ENCODE measurements at places on chromosomes 2 and 18.

DNA sequence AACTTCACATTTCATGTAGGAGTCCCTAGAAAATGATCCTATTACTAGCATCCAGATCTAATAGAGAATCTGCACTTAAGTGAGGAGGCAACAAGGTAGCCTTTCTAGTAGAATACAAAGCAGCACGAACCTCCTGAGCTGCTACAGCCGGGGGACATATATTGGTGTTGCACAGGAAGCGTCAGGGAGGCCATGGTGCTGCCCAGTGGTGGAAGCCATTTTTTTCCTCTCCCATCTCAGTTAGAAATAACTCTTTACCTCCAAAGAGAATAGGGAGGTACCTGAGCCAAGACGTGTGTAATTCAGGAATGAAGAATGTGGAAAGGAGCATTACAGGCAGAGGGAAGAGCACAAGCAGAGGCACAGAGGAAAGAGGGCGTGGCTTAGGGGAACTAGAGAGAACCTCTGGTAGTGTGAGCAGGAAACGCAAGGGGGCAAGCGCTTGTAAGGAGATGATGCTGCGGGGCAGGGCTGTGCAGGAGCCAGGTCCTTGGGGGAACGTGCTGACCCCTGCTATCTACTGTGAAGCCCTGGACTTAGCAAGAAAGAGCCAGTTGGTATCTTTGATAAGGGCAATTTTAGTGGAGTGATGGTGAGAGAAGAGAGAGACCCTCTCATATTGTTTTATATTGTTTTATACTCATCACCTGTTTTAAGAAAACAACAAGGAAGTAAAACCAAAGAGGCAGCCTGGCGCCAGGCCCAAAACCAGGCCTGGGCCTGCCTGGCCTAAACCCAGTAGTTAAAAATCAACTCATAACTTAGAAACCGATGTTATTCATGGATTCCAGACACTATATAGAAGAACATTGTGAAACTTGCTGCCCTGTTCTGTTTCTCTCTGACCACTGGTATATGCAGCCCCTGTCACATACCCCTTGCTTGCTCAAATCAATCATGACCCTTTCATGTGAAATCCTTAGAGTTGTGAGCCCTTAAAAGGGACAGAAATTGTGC lies 50.0 kb upstream of the TTC39C start:
- no peak for DNase-seq

GRCh38 chr18:79937103-79937860 lies 14.2 kb downstream of the SLC66A2 start:
- no peak for DNase-seq

GRCh38 chr2:227436436-227437174 lies 35.4 kb upstream of the AGFG1 start:
- no peak for DNase-seq

DNA sequence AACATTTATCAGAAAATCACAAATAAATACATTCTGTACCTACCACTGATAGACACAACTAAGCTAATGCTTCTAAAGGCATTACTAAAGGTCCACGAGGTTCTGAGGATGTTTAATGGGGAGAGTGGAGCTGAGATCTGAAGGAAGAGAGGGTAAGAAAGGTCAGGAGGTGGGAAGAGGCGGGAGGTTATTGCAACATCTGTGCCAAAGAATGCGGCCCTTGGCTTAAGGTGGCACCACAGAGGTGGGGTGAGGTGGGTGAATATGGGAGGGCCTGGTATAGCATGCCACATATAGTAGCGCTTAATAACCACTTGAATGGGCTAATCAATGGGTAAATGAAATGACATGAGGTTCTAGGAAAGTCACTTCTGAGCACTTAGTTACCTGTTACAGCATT lies 217.8 kb upstream of the ATP5MC3 start:
- DNase-seq: no peak

DNA sequence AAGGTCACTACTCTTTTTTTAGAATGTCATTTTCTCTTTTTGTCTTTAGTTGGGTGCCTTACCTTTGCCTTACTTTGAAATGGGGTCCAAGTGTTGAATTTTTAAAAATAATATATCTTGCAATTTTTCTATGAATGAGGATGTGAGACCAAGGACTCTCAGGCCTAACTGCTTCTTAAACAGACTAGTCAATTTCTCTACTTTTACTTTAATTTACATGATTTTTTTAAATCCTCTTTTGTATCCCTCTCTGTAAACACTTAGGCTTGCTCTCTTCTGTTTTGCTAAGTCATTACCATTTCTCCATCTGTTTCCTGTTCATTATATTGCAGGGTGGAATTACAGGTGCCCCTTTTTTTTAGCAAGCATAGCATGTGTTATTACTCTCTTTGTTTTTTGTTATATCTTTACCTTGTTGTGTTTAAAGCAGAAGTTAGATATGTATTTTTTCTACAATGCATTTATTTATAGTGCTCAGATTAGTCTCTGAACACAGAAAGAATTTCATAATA lies 261.8 kb downstream of the SPAG16 start:
- DNase-seq: no peak
